ENCODE measurements at places on chromosomes 1 and 21.
A peak's percentile ranks its signal among the peaks of the same experiment; 100 is the strongest.

GRCh38 chr1:88036345-88037014 lies 647.6 kb upstream of the PKN2 start:
- DNase-seq = no peak

DNA sequence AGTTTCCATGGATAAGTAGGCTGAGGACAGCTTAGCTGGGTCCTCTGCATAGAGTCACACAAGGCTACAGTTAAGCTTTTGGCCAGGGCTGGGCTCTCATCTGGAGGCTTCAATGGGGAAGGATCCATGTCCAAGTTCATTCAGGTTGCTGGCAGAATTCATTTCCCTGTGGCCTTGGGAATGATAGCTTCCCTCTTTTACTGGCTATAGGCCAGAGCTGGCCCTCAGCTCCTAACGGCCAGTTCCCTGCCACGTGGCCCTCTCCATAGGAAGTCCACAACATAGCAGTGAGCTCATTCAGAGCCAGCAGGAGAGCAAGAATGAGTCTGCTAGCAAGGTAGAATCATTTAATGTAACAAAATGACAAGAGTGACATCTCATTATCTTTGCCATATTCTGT lies 15.1 kb upstream of the PODN start:
- no peak for DNase-seq

DNA sequence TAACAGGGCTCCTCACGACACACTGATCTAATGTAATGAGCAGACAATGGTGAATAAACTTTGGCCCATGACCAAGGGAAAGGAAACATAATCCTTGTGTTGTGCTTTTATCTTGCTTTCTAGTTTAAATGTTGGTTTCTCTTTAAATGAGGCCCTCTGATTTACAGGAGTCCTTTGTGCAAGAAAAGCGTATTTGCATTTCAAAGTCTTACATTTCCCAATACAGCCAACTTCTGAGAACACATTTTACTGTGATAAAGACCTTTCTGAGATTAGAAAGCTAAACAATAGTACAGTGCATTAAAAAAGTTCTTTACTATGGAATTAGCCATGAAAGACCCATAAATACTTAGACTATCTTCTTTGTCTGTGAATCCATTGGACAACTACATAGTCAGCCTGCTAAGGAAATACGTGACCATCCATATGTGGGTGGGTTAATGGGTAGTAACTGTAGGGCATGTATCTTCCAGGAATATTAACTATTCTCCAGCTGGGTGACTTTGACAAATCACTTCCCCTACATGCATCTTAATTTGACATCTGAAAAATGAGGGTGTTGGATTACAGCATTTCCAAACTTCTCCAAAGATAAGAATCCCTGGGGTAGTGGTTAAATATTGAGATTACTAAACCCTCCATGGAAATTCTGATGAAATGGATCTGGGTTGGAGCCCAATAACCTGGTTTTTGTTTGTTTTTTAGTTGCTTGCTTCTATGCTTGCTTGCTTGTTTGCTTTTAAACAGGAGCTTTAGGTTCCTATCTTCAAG lies 50.3 kb upstream of the USP1 start:
- DNase-seq = no peak

- no peak for DNase-seq
Observed at GRCh38 chr1:17857996-17858395, 102.9 kb downstream of the ACTL8 start.

DNA sequence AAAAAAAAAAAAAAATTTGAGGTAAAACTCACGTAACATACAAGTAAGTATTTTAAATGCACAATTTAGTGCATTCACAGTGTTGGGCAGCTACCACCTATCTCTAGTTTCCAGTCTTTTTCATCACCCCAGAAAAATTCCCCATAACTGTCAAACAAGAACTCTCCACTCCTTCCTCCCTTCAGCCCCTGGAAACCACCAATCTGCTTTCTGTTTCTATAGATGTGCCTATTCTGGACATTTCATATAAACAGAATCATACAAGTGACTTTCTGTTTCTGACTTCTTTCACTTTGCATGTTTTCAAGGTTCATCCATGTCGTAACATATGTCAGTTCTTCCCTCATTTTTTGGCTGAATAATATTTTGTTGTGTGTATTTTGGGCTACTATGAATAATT lies 24.9 kb upstream of the ETS2 start:
- peak; percentile 2 for DNase-seq

DNA sequence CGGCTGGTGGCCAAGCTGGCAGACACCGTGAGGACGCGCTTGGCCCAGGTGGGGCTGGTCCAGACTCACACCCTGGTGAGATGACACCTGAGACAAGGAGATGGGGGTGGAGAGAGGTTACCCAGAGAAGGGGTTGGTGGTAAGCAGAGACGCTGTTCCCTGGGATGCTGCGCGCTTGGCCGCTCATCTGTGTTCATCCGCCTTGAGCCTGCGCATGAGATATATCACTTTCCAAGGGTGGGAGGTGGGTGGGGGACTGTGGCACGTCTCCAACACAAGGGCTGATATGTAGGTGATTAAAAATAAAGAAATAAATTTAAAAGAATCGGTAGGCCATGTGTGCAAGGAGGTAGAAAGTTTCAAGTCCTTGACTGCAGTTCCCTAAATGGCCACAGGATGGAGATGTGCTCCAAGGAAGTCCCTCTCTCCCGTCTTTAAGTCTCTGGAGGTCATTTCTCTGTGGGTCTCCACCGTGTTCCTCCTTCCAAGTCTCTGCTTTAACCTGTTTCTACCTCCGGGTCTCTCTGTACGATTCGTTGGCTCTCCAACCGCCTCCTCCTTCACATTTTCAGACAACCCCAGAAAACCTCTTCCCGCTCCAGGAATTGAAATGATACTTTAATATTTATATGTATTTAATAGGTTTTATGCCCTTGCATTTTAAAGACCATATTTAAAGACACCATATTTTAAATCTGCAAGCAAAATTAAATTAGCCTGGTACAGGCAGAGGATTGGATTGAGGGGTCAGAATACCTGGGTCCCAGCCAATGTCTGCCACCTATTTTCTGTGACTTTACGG lies 4.5 kb downstream of the TTC24 start:
- DNase-seq = peak; percentile 89

Measured in ascending aorta (tissue), 2 donors.